Omental fat pad (tissue), 4 donors: ENCODE measurements at places on chromosomes 1 and 21.

- DNase-seq, result no peak
Observed at GRCh38 chr1:5253036-5253435, 598.6 kb downstream of the AJAP1 start.

DNA sequence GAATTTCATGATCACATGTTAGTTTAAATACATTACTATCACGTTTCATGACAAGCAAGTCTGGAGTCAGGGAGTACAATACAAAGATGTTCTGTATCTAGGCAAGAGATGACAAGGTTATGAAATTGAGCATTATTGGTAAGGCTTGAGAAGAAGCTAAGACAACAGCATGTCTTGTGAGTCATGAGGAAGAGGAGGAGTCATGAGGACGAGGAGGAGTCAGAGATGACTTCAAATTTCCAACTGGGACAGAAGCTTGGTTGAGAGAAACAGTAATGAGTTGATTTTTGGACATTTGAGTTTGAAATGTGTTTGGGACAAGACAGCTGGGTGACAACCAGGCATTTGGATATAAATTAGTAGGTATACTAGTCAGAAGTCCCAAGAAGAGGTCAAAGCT lies 4.3 kb upstream of the UBE2U start:
- no peak for DNase-seq

- no peak for DNase-seq
Observed at GRCh38 chr1:59266927-59267293, 30.0 kb upstream of the FGGY start.

GRCh38 chr21:43603233-43603626 lies 56.1 kb downstream of the HSF2BP start:
- DNase-seq, result no peak

DNA sequence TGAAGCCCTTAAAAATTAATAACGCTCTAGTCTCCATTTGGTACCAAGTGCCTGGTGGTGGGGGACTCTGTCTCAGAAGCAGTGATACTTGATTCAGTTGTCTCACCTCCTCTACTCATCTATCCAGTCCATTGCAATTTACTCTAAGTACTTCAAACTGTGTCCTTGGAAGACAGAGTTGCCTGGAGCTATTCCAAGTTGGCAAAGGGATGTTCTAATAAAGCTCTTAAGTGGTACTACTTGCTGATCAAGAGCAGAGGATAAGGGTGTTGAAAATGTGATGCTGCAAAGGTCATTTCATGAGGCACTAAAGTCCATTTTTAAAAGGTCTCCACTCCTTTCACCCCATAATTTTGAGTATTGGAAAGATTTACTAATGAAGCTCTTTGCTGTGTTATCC lies 142.2 kb downstream of the NFIA start:
- no peak for DNase-seq
